ENCODE measurements at places on chromosomes 1 and 21. TPM values are rescaled to one million over a fixed set of nuclear protein-coding genes. Genes with fewer than 3 reads are reported as not detected.
A peak's percentile ranks its signal among the peaks of the same experiment; 100 is the strongest.

Gene CELA2A
- total RNA-seq = not detected

Gene DIO1
- not detected for total RNA-seq

Gene DLGAP3
- not detected for total RNA-seq

Gene IGSF21
- total RNA-seq = not detected

Gene S100A2
- 4.0 TPM for total RNA-seq

Gene MATN1
- total RNA-seq = 0.30 TPM

Gene PTPN7
- not detected for total RNA-seq

Gene CD5L
- not detected for total RNA-seq

Gene ZYG11A
- total RNA-seq = 4.1 TPM

Gene PMF1
- total RNA-seq = 47.5 TPM

Gene ITLN1
- not detected for total RNA-seq

Gene CATSPERE
- total RNA-seq = 0.09 TPM

Gene WNT3A
- not detected for total RNA-seq

Gene PGLYRP3
- total RNA-seq = not detected

GRCh38 chr1:212518188-212519054 lies 85.7 kb downstream of the NENF start:
- DNase-seq = no peak

DNA sequence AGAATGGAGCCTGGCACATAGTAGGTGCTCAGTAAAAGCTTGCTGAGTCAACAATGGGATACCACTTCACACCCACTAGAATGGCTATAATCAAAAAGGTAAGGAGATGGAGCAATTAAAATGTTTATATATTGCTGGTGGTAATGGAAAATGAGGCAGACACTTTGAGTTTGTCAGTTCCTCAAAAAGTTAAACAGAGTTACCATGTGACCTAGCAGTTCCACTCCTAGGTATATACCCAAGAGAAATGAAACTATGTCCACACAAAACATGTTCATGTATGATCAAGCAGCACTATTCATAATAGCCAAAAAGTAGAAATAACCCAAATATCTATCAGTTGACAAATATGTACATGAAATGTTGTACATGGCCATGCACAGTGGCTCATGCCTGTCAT lies 74.8 kb upstream of the ECE1 start:
- no peak for DNase-seq

DNA sequence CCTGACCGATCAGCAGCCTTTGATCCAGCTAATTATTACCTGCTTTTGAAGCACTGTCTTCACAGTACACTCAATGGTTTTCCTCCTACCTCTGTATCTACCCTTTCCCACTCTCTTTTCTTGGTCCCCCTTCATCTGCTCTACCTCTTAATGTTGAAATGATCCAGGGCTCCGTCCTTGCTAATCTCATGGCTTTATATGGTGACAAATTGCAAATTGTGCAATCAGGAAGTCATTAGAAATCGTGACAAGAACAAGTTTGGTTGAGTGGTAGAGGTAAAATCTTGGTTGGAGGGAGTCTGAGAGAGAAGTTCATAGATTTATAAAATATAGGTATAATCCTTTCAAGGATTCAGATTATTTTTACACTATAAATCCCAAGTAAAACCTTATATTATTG lies 9.6 kb upstream of the CYB5R1 start:
- DNase-seq = no peak

GRCh38 chr1:66788231-66788939 lies 12.7 kb downstream of the INSL5 start:
- DNase-seq = no peak

GRCh38 chr1:77375990-77376389 lies 94.2 kb downstream of the AK5 start:
- DNase-seq = no peak

GRCh38 chr1:201911826-201912571 lies 23.3 kb downstream of the SHISA4 start:
- no peak for DNase-seq

GRCh38 chr1:167601442-167602383 lies 28.3 kb upstream of the RCSD1 start:
- no peak for DNase-seq

GRCh38 chr21:46634966-46635323 lies 529 bp upstream of the PRMT2 start:
- peak; percentile 59 for DNase-seq

DNA sequence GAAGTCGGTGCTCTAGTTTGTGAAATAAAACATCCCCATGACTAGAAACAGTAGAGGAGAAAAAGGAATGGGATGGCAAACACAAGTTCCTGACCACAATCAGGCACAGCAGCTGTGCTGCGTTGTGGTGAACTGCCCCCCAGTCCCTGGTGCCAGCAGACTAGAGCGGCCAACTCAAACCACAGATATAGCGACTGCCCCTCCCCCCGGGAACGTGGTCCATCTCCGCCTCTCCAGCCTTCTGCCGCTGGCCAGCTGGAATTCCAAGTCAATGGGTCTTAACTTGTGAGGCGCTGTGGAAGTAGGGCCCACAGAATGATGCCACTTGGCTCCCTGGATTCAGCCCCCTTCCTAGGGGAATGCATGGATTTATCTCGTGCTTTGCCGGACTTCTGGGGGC lies 41.6 kb upstream of the ZNF678 start:
- no peak for DNase-seq

- no peak for DNase-seq
These were observed 23.3 kb upstream of the DPT start for GRCh38 chr1:168752171-168752832.

GRCh38 chr1:21647431-21648351 lies 21.5 kb downstream of the RAP1GAP start:
- DNase-seq = peak; percentile 79

DNA sequence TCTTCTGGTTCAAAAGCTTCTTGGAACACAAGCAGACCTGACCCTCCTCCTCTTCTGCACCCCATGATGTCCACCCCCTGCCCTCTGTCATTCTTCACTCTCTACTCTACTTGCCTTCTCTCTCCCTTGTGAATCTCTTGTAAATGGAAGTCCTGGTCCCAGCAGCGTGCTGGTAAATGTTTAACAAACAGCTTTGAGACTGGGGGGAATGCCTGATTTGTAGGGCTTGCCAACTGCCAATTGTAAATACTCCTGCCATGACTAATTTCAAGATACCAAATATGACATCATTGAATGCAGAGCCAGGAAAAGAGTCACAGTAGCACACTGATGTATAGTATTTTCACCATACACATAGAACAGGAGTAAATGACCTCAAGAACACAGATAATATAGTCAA lies 40.9 kb upstream of the LRRN2 start:
- no peak for DNase-seq

- DNase-seq = no peak
These were observed 148.4 kb upstream of the TMEM51 start for GRCh38 chr1:15005116-15005515.

GRCh38 chr1:17904290-17904689 lies 149.2 kb downstream of the ACTL8 start:
- DNase-seq = no peak

GRCh38 chr1:84836145-84836544 lies 56.9 kb downstream of the LPAR3 start:
- no peak for DNase-seq

DNA sequence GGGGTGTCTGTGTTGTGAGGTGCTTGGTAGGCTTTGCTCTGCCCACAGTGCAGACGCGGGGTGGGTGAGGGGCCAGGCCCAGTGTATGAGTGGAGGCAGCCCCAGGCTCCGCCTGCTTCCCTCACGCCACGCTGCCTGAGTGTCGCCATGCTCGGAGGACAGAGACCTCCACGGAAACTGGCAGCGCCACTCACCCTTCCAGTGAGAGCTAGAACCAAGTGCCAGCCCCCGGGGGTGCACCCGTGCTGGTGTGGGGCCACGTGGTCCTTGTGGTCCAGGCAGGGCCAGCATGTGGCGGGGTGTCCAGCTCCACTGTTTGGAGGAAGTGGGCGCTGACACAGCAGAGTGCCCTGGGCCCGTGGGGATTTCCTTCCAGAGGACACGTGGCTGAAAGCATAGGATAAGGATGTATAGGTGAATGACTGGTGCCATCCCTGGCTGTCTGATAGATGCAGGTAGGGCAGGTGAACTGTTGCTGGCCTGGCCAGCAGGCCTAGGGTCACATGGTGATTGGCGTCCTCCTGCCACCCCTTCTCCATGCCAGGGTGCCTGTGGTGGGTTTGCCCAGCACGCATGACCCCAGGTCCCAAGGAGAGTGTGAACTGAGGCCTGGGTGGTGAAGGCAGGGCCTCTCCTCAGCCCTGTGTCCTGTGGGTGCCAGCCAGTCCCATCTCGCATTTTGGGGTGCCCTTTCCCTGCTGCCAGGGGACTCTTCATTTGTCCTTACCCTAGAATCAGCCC lies 3.8 kb downstream of the LRRC3 start:
- DNase-seq = no peak

DNA sequence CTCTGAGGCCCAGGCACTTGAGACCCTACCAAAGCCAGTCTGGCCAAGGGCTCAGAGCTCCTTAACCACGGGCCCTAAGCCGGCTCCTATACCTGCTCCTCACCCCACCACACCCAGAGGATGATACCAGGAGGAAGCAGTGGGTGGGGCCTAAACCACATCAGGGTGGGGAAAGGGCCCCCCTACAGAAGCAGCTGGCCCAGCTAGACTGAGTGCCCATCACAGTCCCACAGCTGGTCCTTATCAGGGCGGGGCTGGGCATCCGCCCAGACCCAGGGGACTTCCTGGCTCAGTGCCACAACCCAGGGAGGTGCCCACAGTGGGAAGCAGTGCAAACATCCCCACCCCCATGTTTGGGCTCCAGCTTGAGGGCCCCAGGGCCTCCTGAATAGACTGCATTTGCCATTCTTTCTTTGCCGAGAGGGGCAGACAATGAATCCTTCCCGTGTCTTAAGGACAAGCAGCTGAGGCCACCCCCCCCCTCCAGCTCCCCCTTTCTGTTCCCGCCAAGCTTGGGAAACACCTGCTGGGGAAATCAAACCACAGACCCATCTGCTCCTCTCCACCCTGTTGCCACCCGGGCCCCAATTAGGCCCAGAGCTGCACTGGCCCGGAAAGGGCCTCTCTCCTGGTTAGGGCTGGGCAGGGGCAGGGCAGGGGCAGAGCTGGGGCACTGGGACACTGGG lies 6.2 kb downstream of the E2F2 start:
- DNase-seq = no peak

DNA sequence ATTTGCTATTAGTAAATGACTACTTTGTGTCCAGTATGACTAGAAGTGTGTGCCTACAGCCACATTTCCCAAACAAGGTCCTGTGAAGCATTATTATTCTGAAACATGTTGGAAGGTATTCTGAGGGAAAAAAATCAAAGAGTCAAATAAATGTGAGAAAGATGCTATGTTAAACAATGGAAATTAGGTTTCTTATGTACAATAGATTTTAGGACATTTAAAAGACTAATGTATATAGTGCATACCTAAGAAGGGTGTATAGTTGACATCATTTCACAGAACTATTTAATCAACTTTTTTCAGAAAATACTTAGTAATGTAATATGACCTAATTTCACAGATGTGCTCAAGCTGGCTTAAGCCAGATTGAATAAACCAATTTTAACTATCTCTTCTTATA lies 582.5 kb downstream of the USP25 start:
- no peak for DNase-seq

DNA sequence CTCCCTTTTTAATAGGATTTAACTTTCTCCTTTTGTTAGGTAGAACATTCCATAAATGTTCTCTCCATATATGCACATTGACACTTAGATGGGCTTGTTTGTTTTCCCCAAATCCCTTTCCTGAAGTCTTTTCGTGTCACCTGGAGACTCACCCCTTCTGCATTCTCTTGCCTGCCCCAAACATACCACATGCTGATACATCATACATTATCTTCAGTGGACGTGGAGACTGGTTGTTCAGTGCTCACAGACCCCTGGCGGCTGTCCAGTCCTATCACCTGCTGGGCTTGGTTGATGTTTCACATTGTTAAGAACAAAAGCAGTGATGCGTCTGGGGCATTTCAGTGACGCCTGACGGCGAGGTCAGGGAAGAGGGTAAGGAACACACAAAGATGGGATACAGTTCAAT lies 22.2 kb downstream of the FMOD start:
- no peak for DNase-seq

DNA sequence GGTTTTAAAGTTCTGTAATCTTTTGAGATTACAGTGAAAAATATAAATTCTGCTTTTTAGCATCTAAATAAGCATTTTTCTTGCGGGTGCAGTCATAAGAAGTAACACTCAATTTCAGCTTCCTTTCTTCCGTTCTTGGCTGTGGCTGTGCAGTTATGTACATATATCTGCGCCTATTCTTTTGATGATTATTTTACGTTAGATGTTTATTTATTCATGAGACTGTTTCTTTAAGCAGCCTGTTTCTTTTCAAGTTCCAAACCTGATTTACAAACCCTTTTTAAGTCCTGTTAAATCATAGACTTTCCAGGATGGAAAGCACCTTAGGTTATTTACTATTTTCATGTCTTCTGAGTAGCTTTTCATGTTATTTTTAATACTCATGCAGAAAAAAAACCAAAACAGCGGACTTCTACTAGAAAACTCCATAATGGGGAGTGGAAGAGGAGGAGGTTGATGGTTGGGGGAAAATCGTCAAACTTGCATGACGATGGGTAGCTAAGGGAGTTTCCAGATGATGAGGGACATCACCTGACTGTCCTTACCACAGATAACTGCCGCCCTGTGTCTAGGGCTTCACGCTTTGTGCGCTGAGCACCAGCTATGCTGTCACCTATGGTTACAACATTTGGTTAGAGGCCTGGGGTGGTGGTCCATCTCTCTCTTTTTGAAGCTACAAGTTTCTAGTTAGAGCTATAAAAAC lies 2.6 kb downstream of the PRDM2 start:
- DNase-seq = no peak

- DNase-seq = no peak
These were observed 306.6 kb downstream of the MRPL39 start for GRCh38 chr21:25300632-25301031.

GRCh38 chr1:115706587-115707425 lies 61.7 kb downstream of the CASQ2 start:
- peak; percentile 26 for DNase-seq

GRCh38 chr1:46285730-46286477 lies 17.5 kb downstream of the LRRC41 start:
- no peak for DNase-seq

DNA sequence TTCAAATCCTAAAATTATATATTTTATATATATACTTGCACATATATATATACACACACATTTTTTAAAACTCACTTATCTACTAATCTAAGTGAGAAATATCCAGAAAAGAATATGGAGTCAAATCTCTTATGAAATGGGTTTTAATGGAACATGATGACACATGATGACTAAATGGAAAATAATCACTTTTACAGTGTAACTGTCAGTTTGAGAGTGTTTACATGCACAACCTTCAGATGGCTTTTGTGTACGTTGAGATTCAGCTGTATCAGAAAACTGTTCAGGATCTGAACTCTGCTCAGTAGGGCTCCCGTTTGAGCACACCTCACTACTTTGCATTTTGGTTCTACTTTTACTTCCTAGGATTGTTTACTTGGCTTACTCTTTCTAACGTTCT lies 189.8 kb downstream of the DNAH14 start:
- DNase-seq = no peak

GRCh38 chr1:11125931-11126330 lies 26.3 kb upstream of the EXOSC10 start:
- no peak for DNase-seq

GRCh38 chr1:61504305-61504704 lies 220.6 kb downstream of the TM2D1 start:
- DNase-seq = no peak

All from NCI-H460 (cell line).